ENCODE measurements at places on chromosomes 7 and 10.

- DNase-seq, result no peak
These were observed 16.3 kb upstream of the SH2B2 start for GRCh38 chr7:102270178-102270887.

DNA sequence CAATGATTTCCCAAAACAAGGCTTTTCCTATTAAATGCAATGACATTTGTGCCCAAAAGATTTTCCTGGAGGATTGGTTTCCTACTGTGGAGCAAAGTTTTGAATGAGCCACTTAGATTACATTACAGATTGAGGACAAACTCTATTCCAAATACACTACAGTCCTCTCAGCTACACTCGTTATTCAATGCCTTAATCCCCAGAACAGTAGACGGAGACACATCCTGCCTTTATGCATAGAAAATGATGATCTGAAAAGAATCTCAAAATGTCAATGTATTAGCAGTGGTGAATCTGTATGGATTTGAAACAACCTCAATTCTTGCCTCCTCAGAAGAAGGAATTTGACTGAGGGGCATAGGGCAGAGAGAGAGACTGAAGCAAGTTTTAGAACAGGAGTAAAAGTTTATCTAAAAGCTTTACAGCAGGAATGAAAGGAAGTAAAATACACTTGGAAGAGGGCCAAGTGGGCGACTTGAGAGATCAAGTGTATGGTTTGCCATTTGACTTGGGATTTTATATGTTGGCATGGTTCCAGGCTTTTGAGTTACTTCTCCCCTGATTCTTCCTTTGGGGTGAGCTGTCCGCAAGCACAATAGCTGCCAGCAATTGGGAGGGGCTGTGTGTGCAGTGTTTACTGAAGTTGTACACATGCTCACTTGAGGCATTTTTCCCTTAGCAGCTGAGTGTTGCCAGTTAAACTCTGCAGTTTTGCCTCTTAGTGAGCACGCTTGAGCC lies 891.9 kb upstream of the MBL2 start:
- DNase-seq, result no peak

- DNase-seq, result no peak
These were observed 402.4 kb downstream of the SEMA3D start for GRCh38 chr7:84784450-84784849.

GRCh38 chr7:151380199-151381097 lies 29.4 kb downstream of the WDR86 start:
- no peak for DNase-seq

GRCh38 chr7:47148536-47149207 lies 433.2 kb downstream of the TNS3 start:
- no peak for DNase-seq

DNA sequence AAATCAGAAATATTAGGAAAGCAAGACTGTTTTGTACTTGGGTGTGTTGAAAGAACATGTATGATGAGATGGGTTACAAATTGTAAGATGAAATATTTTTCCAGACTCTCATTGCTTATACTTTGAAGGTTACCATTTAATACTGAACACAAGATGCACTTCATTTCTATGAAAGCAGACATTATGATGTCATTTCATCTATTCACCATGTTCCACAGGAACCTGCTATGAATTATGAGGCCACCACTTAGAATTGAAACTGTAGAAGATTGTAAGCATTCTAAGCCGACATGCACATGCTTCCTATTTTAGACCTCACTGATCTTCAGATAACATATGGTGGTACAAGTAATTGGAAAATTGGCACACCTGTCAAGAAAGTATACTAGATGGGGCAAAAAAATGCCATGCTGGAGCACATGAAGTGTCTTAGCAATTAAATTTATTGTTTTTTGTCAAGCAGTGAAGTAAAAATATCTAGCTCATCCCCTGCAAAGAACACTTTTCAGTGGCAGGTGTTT lies 195.0 kb downstream of the PHF14 start:
- DNase-seq, result no peak

GRCh38 chr7:131052285-131052904 lies 275.3 kb upstream of the MKLN1 start:
- no peak for DNase-seq

DNA sequence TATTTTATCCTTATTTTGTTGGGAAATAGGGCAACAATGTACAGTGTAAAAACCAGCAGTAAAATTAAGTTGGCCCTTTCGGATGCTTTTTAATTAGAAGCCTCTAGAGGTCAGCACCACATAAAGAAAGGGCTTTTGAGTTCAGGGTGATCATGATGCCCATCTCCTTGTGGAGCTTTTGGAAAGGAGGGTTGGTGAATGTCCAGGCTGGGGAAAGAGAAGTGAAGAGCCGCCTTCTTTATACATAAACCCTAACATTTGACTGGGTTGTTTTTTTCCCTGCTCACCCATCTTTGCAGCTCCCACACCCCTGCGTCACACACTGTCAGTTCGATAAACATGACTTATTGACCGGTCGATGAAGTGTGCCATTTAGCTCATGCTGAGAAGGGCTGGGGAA lies 29.8 kb downstream of the MTURN start:
- DNase-seq, result peak; percentile 66

GRCh38 chr7:36742911-36743775 lies 18.8 kb upstream of the AOAH start:
- DNase-seq, result no peak

DNA sequence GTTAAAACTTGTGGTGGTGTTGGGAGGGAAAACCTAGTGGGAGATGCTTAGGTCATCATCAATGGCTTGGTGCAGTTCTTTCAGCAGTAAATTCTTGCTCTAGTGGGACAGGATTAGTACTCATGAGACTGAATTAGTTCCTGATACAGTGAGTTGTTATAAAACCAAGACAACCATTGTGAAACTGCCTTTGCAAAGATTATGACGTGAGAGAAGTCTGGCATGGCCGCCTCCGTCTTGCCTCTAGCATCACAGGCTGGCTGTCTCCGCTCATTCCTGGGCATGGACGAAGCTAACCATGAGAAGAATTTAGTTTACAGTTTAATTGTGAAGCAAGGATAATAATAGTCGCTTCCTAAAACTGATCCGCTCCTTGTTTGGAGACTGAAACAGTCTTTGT lies 186.4 kb downstream of the KIF20B start:
- DNase-seq, result peak; percentile 20

DNA sequence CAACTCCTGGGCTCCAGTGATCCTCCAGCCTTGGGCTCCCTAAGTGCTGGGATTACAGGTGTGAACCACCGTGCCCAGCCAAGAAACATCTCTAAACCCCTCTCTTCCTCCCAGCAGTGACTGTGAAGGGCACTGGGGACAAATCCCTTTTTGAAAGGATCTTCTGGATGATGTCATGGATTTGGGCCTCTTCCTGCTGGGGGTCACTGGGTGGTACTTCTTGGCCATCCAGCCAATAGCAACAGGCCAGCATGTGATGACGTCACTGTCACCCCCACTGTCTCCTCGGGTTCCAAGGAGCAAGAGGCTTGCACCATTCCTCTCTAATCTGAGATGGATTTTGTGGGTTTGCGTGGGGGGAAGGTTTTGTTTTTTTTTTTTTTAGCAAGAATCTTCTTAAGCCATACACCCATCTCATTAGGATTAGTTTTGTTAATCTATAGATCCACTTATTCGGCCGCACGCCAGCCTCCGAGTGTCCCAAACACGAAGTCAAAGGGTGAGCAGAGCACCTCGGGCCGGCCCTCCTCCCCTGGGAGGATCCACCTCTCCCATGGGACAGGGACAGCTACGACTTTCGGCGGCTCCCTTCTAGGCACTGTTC lies 29.4 kb upstream of the TNRC18 start:
- no peak for DNase-seq

- no peak for DNase-seq
These were observed 123.1 kb downstream of the POLR1F start for GRCh38 chr7:19585761-19586160.

- DNase-seq, result no peak
These were observed 283.7 kb upstream of the NRP1 start for GRCh38 chr10:33618196-33618595.

GRCh38 chr10:12455766-12456165 lies 106.4 kb downstream of the CAMK1D start:
- DNase-seq, result no peak
